ENCODE measurements at places on chromosomes 16 and 17.

GRCh38 chr17:12730931-12731521 is 58.3 kb upstream of the ARHGAP44 start:
- DNase-seq, result peak; percentile 77

- DNase-seq, result no peak
Measured at GRCh38 chr17:40038882-40039513, 15.2 kb downstream of the MED24 start.

DNA sequence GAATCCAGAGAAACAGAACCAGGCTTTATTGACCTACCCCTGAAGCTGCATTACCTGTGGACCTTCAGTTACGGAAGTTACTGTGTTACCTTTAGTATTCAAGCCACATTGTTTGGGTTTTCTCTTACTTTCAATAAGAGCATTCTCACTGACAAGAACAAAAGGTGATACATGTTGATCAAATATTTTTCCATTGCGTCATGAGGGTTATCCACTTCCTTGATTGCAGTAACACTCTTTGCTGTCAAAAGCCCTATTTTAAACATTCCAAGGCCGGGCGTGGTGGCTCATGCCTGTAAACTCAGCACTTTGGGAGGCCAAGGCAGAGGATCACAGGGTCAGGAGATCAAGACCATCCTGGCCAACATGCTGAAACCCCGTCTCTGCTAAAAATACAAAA is 28.6 kb upstream of the PAFAH1B1 start:
- DNase-seq, result no peak

DNA sequence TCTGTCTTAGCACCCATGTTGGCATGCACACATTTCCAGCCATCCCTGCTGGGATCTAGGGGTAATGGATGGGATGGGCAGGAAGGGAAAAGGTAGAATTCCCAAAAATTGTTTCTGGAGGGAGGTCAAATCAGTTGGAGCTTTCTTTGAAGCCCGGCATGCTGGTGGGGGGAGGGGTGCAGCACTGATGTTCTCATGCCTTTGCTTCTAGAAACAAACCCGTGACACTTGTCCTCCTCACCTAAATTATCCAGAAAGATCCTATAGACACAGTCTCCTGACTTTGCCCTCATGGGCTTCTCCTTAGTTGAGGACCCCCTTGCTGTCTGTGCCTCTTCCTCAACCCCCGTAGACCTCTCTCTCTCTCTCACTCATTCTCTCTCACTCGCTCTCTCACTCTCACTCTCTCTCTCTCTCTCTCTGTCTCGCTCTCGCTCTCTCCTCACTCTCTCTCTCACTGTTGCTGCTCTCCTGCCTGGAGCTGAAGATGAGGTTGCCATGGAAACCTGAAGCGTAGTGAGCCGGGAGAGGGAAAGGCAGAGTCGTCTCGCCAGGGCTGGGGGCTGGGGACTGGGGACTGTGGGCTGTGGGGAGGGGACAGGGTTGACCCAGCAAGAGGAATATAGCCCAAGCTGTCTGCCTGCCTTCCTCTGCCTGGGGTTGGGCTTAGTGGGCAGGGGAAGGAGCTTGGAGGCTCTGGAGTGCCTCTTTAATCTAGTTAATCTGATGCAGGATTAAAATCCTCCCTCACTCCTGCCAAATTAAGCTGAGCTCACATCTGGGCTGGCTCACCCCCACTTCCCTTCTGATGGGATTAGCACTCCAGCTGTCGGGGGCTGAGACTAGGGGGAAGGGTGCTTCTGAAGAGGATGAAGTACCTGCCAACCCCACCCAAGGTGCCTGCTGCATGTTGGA is 16.1 kb downstream of the LASP1 start:
- DNase-seq, result no peak

- DNase-seq, result no peak
Measured at GRCh38 chr17:73436954-73437353, 125.2 kb upstream of the CDC42EP4 start.

DNA sequence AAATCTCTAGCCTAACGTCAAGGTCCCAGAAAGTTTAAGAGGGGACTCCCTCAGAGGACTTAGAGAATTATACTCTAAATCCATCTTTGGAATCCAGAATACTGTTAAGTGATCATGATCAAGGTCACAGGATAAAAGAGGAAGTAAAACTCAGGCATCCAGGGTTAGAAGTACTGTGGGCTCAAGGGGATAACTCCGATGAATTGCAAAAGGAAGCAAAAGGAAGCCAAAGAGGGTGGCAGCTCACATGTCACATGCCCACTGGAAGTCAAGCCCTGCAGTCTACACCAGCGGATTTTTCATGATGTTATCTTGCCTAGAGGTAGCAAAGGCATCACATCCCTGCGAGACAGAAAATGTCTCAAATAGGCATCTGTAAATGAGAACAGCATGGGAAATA is 3.8 kb downstream of the ZNF821 start:
- no peak for DNase-seq

- DNase-seq, result no peak
Measured at GRCh38 chr16:83973581-83974385, 5.7 kb downstream of the NECAB2 start.

GRCh38 chr17:11039342-11039741 is 201.5 kb upstream of the PIRT start:
- DNase-seq, result no peak

DNA sequence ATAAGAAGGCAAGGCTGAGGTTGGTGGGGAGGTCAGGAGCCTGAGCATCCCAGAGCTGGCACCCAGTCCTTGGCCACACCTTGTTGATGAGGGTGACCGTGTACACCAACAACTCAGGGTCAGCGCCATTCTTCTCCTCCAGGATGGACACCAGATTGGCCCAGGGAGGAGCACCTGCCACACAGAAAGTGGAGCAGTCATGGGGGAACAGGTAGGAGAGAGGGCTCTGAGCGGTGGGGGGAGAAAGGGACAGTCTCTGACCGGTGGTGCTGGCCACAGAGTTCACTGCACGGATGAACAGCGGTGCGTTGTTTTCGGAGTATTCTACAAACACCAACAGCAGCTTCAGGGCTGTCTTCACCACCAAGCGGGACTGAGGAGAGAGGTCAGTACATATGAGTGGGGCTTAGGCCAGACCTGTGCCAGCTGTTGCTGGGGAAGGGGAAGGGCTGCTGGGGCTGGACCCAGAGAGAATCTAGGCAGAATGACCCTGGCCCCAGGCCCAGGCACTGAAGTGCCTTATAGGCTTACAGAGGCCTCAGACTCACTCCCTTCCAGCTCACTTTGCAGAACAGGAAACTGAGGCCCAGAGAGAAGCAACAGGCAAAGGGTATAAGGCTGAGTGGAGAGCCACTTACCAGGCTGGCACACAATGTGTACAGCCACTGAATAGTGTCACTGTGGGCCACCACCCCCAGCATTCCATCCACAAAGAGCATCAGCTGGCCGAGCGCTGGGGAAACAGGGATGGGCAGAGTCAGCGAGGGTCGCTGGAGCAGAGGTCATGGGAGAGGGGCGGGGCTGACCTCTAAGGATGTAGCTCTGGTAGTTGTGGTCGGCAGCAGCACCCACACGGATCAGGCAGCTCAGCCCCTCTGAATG is 9.6 kb downstream of the FHOD1 start:
- DNase-seq, result no peak

DNA sequence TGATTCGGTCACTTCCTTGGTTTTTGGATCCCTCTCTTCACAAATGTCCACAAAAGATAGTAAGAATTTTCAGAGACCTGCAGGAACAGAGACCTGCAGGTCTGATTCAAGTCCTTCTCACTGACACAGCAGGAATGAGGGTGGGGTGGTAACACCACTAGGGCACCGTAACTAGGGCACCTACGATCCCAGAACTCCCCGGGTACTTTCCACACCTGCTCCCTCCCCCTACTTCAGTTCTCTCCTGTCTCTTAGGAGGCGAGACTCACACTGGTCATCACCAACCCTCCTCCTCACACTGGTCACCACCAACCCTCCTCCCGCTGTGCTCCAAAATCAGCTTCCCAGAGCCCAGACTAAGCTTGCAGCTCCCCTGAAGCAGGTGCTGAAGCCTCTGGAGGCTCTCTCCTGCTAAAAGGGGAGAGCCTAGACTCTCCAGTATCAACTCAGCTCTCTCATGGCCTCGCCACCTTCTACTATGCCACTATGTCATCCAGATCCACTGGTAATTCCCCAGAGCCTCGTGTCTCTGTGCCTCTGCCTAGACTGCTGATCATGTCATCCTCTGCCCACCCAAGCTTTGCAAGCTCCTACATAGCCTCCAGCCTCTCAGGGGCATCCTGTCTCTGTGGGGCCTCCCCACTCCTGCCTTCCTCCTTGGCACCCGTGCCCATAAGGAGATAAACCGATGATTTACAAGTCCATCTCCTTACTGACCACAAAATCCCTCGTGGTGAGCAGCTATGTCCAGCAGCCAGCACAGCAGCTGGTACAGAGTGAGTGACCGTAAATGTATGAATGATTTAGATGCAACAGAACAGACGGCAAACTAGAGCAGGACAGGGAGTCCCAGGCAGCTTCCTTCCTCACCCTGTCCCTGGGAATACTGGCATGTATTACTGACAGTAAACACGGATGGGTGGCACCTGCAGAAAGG is 63.4 kb upstream of the GSG1L start:
- DNase-seq, result no peak

DNA sequence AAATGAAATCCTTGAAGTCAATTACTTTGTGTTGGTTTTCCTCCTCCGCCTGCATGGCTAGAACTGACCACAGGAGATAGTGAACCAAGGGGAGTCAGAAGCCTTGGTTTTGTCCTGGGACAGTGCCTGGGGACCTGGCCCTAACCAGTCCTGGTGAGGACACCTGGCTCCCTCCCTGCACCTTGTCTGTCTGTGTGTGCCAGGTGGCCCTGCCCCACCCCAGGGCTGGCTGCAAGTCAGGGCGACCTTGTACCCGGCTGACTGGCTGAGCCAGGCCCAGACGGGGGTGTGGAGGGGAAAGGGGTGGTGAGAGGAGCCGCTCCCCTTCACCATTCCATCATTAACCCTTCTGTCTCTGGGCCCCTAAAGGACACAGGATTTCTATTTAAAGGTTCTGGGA is 3.4 kb downstream of the RAPGEFL1 start:
- no peak for DNase-seq

Measured in ascending aorta (tissue), 2 donors.